ENCODE measurements at places on chromosomes 1 and 21. TPM values are rescaled to one million over a fixed set of nuclear protein-coding genes. Genes with fewer than 3 reads are reported as not detected.

UBXN10 gene
- total RNA-seq, result 0.07 TPM

ZNF683 gene
- total RNA-seq, result not detected

PTPRC gene
- total RNA-seq, result not detected

OR6K3 gene
- total RNA-seq, result not detected

PBXIP1 gene
- total RNA-seq, result 41.5 TPM

ALPL gene
- total RNA-seq, result not detected

FRRS1 gene
- total RNA-seq, result 2.0 TPM

PLCH2 gene
- under 0.01 TPM for total RNA-seq

MAP7D1 gene
- 164 TPM for total RNA-seq

Data from thoracic aorta endothelial cell (primary cell).